ENCODE measurements at places on chromosomes 4 and X.

- H3K27ac ChIP-seq: no peak overlapping the region
- H3K4me1 ChIP-seq: peaks cover 6% of the 10 kb centered on the region
- no peak for DNase-seq
- no peak overlapping the region for H3K4me3 ChIP-seq
- H3K36me3 ChIP-seq: peaks cover 44% of the 10 kb centered on the region
These were observed 26.0 kb downstream of the AIFM1 start for GRCh38 chrX:130139474-130140201.

DNA sequence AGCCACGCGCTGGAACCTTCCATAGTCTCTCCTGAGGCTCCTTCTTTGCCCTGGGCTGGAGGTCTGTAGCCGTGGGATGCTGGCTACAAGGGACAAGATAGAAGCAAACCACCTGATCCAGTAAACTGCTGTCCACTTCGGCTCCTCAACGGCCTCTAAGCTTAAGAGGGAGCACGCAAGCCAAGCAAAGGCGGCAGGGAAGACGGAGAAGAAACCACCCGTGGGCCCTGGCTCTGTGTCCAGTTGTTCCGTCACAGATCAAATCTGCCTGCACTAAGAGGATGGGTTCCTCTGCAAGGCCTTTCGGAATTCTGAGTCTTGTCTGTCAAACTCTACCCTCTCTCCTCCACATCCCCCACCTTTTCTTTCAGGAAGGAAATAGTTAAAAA is 401 bp upstream of the EDNRA start:
- H3K36me3 ChIP-seq: peaks cover 6% of the 10 kb centered on the region
- H3K4me3 ChIP-seq: no peak overlapping the region
- no peaks in the 10 kb centered on the region for H3K27me3 ChIP-seq
- DNase-seq: no peak
- H3K4me1 ChIP-seq: peaks cover 16% of the 10 kb centered on the region
- no peak overlapping the region for H3K27ac ChIP-seq

- H3K4me3 ChIP-seq: no peak overlapping the region
- DNase-seq: peak; percentile 54
- no peaks in the 10 kb centered on the region for H3K36me3 ChIP-seq
- H3K4me1 ChIP-seq: peaks cover 6% of the 10 kb centered on the region
- no peaks in the 10 kb centered on the region for H3K27me3 ChIP-seq
These were observed 158.0 kb downstream of the KCNIP4 start for GRCh38 chr4:21790438-21791029.

DNA sequence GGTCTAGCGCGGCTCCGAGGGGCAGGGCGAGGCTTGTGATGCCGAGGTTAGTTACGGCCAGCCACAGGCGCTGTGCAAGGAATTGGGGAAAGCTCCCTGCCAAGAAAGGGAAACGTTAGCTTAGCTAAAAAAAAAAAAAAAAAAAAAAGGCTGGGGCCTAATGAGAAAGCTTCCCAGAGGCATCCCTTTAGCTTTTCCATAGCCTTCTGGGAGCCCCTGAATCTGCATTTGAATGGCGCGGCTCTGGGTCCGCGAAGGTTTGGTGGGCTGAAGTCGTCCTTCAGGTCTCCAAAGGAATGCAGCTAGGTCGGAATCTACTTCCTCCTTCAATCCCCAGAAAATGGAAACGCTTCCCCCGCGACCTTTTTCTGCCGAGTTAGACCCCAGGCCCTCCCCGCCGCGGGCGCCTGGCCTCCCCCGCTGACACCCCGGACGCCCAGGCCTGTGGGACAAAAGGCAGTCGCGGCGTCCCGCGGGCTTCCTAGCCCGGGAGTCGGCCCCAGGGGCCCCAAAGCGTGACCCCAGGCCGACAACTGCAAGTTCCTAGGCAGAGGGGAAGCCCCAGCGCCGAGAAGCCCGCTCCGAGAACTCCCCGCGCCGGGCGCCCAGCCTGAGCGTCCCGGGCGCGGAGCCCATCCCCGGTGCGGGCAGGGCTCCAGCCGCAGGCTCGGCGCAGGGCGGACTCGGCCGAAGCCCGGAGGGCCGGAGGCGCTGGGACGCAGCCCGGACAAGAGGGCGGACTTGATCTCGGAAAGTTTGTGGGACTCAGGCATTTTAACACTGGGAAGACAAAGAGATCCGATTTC is 605 bp upstream of the FAT1 start:
- H3K4me1 ChIP-seq: peaks cover 24% of the 10 kb centered on the region
- no peaks in the 10 kb centered on the region for H3K27me3 ChIP-seq
- H3K36me3 ChIP-seq: no peaks in the 10 kb centered on the region
- peak overlapping the region; percentile 93 for H3K4me3 ChIP-seq
- peak overlapping the region; percentile 93 for H3K27ac ChIP-seq

DNA sequence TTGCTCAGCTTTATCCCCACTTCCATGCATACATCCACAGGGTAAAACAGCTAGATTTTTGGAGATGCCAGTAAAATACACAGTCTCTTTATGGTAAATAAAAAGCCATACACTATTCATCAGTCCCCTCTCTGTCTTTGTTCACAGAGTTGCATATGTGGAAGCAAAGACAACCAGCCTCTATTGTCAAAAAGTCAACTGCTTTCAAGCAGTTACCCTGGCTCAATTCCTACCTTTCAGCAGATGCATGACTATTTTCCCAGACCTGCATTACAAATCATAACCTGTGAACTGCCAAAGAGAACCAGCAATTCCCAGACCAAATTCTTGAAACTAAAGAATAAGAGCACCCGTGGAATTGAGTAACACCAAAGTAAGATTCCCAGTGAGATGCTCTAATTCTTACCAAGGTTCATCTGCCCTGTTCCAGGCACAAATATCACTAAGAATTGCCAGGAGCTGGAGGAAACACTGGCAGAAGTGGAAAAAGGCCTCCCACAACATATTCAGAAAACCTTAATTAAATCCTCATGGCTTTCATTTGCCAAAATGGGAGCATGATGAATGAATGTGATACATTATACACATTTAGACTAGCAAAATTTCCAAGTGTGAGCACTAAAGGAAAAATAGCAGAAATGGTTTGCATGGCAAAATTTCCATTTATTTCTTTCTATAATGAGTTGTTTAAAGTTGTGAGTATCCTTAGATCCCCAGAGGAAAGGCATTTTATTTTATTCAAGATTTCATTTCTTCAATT is 391.2 kb upstream of the ADGRL3 start:
- no peak overlapping the region for H3K27ac ChIP-seq
- H3K4me1 ChIP-seq: peaks cover 5% of the 10 kb centered on the region
- no peak overlapping the region for H3K4me3 ChIP-seq

DNA sequence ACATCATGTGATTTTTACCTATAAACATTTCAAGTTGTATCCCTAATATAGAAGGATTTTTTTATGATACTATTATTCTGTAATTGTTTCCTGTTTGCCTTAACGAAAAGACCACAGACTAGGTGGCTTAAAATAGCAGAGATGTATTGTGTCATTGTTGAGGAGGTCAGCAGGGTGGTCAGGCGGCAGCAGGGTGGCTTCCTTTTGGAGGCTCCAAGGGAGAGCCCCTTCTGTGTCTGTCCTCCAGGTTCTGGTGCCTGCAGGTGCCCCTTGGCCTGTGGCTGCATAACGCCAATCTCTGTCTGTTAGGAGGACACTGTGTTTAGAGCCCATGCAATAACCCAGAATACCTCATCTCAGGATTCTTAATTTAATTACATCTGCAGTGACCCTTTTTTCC is 118.1 kb downstream of the TBL1X start:
- peaks cover 11% of the 10 kb centered on the region for H3K27me3 ChIP-seq
- no peak for DNase-seq
- H3K4me3 ChIP-seq: no peak overlapping the region

GRCh38 chr4:158282252-158282651 is 72.0 kb downstream of the TMEM144 start:
- H3K4me1 ChIP-seq: peaks cover 6% of the 10 kb centered on the region
- H3K4me3 ChIP-seq: no peak overlapping the region
- DNase-seq: peak; percentile 40
- H3K27ac ChIP-seq: peak overlapping the region; percentile 83
- no peaks in the 10 kb centered on the region for H3K27me3 ChIP-seq

DNA sequence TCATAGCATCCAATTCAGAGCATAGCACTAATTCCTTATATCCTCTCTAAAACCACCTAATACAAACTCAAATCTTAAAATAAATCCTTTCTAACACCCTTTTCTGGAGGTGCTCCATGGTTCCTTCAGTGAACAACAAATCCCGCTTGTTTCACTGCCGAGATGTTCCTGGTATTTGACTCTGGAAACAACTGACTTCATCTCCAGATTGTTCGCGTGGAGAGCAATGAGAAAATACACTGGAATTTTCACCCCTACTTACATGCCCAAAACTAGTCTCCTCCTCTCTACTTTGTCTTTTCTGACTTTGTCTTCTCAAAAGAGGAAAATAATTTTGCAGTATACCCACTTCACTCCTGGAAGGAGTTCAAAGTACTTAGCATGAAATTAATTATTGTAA is 129.0 kb downstream of the PLS3 start:
- no peak overlapping the region for H3K27ac ChIP-seq
- H3K4me1 ChIP-seq: no peaks in the 10 kb centered on the region
- H3K27me3 ChIP-seq: peaks cover 76% of the 10 kb centered on the region
- no peaks in the 10 kb centered on the region for H3K36me3 ChIP-seq

DNA sequence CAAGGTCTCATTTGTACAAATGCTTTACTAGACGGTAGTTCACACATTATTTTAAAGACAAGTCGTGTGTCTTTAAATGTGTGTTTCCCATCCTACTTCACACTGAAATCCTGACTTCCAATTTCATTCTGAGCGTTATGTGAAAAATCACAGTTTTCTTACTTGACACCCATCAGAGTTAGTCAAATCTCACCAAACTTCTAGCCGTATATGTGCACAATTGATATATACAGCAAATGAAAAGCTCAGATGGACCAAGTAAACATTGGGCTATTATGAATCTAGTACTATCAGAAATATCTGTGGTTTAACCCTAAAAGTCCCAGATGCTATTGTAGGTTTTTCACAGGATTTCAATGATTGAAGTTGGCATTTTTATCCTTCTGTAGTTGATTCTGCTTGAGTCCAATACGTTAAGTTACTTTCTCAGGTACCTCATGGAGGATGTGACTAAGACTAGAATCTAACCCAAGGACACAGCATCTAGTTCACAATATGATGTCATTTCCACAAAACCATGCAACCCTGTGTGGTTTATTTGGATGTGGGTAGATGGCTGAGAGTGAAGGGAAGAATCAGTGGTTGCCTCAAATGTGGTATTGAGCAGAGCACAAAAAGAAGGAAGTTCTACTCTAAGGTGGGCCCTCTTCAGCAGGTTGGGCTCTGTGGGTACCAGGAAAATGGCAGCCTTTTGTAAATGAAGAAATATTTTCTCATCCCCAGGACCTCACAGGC is 22.1 kb upstream of the TRIM60 start:
- no peaks in the 10 kb centered on the region for H3K4me1 ChIP-seq
- no peak overlapping the region for H3K27ac ChIP-seq
- H3K27me3 ChIP-seq: no peaks in the 10 kb centered on the region
- no peak overlapping the region for H3K4me3 ChIP-seq
- no peaks in the 10 kb centered on the region for H3K36me3 ChIP-seq

DNA sequence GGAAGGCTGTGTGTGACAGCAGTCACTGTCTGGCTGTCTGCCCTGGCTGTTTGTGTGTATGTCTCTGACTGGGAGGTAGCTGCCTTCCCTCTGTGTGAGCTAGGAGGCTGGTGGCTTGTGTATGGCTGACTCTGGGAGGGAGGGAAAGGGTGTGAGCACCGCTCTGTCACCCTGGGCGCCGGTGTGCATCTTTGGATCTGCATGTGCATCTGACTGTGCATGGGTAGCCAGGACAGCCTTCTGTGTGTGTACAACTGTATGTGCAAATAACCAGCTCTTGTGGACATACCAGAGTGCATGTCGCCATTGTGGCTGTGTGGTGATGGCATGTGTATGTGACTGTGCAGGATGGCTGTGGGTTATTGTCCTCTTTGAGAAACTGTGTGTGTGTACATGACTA is 7.4 kb upstream of the ERAS start:
- no peaks in the 10 kb centered on the region for H3K27me3 ChIP-seq
- no peaks in the 10 kb centered on the region for H3K4me1 ChIP-seq
- no peak overlapping the region for H3K27ac ChIP-seq
- no peak overlapping the region for H3K4me3 ChIP-seq
- peaks cover 33% of the 10 kb centered on the region for H3K36me3 ChIP-seq

DNA sequence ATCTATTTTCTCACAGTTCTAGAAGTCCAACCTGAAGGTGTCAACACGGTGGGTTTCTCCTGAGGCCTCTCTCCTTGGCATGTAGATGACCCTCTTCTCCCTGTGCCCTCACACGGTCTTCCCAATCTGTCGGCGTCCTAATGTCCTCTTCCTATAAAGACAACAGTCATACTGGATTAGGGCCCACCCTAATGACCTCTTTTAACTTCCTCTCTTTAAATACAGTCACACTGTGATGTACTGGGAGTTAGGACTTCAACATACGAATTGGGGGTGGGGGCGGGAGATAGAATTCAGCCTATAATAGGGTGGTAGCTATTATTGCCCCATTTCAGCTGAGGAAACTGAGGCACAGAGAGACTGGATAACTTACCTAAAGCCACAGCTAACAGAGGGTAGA is 70.2 kb downstream of the SMIM20 start:
- H3K4me3 ChIP-seq: no peak overlapping the region
- H3K27me3 ChIP-seq: no peaks in the 10 kb centered on the region
- H3K36me3 ChIP-seq: no peaks in the 10 kb centered on the region
- H3K27ac ChIP-seq: no peak overlapping the region
- H3K4me1 ChIP-seq: no peaks in the 10 kb centered on the region

- peaks cover 23% of the 10 kb centered on the region for H3K4me1 ChIP-seq
- peaks cover 58% of the 10 kb centered on the region for H3K36me3 ChIP-seq
- H3K27ac ChIP-seq: no peak overlapping the region
- no peak overlapping the region for H3K4me3 ChIP-seq
- H3K27me3 ChIP-seq: no peaks in the 10 kb centered on the region
These were observed 4.9 kb downstream of the LYAR start for GRCh38 chr4:4284827-4285618.

DNA sequence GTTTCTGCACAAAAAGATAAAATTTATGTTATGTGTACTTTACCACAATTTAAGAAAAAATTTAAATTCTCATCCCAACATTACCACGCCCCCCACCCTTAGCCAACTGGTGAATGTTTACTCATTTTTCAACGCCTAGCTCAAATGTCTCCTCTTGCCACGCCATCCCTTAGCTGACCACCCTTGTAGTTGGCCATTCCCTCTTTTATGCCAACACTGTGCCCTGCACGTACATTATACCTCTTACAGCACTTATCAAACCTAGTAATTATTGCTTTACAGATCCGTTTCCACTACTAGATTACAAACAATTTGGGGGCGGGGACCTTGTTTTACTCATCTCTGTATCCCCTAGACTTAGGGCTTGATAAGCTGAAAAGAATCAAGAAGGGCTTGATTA is 644 bp downstream of the ERCC6L start:
- DNase-seq: no peak
- H3K4me3 ChIP-seq: peak overlapping the region; percentile 68
- peaks cover 12% of the 10 kb centered on the region for H3K4me1 ChIP-seq
- peaks cover 59% of the 10 kb centered on the region for H3K27me3 ChIP-seq

GRCh38 chr4:74932832-74933561 is at the start of gene PARM1:
Gene PARM1 (plus strand): TSS chr4:74933116. CDS start chr4:74933328, 212 bp downstream.
- H3K27me3 ChIP-seq: peaks cover 13% of the 10 kb centered on the region
- H3K4me1 ChIP-seq: peaks cover 11% of the 10 kb centered on the region
- H3K27ac ChIP-seq: no peak within 1 kb of the TSS
- DNase-seq: peak; percentile 73
- H3K36me3 ChIP-seq: no peaks in the 10 kb centered on the region

All from MCF 10A (cell line).